Amygdala (tissue), 56 donors: ENCODE measurements at places on chromosomes 11 and 22.
A peak's percentile ranks its signal among the peaks of the same experiment; 100 is the strongest.

DNA sequence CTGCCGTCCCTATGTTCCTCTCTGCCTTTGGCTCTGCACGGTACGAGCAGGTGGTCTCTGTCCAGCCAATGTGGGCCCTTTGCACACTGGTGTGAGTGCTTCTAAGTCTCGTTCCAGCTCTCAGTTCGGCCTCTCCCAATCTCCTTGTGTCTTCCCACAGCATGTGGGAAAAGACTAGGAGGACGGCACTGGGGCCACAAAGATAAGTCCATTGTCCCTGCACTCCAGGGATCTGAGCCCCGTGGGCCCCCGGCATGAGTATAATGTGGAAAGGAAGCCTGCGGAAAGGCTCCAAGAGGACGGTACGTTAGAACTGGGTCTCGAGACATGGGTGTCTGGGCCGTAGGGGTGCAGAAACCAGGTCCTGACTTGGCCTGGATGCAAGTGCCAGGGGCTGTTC, 16.4 kb downstream of the MYEOV start:
- DNase-seq: no peak

- no peak for DNase-seq
Measured at GRCh38 chr22:31289344-31289743, 2.9 kb downstream of the PIK3IP1 start.

DNA sequence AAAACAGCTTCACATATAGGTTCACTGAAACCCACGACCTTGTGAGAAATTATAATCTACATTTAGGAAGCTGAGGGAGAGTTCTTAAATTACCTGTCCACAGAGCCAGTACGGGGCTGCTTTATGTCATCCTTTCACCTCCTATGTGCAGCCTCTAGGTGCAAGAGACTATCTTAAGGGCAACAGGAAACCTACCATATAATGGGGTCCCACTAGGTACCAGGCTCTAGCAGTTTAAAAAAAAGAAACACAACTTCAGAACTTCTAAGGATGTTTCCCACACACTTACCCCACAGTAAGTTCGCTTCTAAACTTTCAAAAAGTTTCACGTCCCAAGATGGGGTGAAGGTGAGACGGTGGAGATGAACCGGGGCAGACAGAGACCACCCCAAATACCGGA, 573 bp downstream of the STK33 start:
- DNase-seq: no peak

DNA sequence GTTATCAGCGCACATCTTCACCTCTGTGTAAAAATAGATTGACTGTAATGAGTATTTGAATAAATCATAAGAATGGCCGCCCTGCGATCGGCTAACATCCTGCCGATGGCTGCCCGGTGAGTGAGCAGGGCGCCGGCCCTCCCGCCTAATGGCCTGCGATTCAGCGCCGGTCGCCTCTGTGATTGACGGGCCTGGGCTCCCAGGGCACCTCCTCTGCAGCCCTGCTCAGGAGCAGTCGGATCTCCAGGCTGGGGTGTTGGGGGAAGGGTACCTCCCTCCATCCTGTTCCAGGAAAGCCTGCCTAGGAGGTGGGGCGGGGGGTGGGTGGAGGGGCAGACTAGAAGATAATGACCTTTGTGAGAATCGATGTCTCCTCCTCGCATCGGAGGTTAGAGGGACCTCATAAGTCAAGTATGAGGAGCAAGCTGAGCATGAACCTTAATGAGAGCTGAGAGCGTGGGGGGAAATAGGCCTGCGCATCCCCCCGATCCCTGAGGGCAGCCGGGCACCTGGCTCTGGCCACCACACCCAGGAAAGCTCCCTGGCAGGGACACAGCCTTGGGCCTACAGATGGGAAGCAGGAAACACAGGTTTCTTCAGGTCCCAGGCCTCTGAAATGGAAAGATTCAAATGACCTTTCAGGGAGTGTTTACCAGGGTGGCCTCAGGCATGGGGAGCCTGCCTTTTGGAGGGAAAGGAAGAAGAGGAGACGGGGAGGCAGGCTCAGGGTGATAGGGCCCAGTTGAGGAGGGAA, 71.7 kb downstream of the PKNOX2 start:
- DNase-seq: no peak

GRCh38 chr11:38680166-38680565, 2082.1 kb upstream of the RAG2 start:
- DNase-seq: no peak

DNA sequence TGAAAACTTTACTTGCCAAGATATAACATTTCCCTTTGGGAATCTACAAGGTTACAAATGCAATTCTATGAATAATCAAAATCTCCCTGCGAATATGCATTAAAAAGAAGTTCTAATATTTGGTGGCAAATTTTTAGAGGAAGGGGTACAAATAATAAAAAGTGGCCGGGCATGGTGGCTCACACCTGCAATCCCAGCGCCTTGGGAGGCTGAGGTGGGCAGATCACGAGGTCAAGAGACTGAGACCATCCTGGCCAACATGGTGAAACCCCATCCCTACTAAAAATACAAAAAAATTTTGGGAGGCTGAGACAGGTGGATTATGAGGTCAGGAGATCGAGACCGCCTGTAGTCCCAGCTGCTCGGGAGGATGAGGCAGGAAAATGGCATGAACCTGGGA, 47.0 kb downstream of the ZNF280B start:
- no peak for DNase-seq

DNA sequence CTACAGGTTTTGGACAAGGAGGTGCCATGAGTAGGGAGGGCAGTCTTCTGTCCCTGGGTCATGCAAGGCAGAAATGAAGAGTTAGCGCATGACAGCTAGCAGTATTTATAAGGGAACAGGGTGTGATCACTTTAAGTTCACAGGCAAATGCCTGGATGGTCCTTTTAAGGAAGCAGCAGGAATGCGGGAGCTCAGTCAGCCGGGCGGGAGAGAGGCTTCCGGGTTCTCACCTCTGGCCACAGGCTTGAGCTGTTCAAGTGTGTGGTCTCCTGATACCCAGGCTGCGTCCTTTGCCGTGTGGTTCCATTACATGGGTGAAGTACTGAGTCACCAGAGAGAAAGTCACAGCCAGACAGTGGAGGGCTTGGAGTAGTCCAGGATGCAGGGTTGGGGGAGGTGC, 105.4 kb downstream of the BCR start:
- no peak for DNase-seq

DNA sequence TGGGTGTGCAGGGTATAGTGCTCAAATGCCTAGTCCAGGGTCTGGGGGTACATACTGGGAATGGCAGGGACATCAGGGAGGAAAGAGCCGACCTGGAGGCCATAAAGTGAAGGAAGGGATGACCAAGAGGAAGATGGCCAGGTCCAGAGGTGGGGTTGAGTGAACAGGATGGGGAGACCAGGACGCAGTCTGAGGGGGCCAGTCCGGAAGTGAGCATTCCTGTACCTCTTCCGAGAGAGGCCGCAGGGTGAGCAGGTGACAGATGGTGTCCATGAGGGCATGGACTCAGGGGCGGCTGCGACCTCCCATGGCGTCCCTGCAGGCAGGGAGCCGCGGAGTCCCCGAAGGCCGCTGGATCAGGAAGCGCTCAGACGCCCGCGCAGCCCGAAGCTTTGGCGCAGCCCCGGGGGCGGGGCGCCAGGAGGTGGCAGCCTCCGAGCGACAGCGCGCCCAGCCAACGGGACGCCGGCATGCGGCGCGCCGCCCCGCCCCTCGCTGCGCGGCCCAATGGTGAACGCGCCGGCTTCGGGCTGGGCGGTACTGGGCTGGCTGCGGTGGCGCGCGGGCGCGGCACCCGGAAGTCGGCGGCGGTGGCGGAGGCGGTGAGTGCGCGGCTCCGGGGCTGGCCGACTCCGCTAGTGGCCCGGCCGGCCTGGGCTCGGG, at the start of gene TANGO2:
TSS of gene TANGO2 (plus strand) at position 578 of the 663 bp plus-strand sequence. CDS start 15,689 bp downstream, outside the sequence.
- DNase-seq: peak; percentile 85

GRCh38 chr11:120205596-120206161, 5.2 kb upstream of the OAF start:
- DNase-seq: no peak

DNA sequence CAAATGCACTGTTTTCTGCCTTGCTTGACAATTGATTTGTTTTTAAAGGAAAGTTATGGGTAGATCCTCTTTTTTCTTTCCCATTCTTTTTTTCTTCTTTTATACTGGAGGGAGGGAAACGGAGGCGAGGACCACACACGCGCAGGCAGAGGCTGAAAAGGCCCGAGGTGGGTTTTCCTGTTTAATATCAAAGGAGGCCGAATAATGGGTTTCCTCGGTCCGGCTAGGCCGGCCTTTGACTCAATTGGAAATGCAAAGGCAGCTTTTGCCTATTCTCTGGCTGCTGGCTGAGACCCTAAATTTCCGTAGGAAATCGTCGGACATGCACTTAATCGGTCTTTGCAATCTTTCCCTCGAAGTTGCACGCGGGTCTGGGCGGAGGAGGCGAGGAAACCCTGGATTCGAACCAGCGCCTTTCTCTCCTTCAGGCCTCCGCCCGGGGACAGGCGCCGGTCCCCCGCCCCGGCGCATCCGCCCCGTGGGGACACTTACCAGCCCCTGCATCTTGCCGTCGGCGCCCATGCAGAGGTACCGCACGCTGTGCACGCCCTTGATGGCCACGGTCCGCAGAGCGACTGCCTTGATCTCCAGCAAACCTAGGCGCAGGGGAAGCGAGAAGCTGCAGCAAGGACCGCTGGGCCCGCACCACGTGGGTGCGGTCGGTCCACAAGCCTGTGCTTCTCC, 911 bp downstream of the FGF19 start:
- no peak for DNase-seq

- DNase-seq: no peak
Measured at GRCh38 chr11:70587075-70587389, 188.7 kb downstream of the CTTN start.

- DNase-seq: no peak
Measured at GRCh38 chr11:35598254-35599125, 19.8 kb upstream of the FJX1 start.

GRCh38 chr11:19966441-19966840, 193.8 kb downstream of the DBX1 start:
- no peak for DNase-seq

DNA sequence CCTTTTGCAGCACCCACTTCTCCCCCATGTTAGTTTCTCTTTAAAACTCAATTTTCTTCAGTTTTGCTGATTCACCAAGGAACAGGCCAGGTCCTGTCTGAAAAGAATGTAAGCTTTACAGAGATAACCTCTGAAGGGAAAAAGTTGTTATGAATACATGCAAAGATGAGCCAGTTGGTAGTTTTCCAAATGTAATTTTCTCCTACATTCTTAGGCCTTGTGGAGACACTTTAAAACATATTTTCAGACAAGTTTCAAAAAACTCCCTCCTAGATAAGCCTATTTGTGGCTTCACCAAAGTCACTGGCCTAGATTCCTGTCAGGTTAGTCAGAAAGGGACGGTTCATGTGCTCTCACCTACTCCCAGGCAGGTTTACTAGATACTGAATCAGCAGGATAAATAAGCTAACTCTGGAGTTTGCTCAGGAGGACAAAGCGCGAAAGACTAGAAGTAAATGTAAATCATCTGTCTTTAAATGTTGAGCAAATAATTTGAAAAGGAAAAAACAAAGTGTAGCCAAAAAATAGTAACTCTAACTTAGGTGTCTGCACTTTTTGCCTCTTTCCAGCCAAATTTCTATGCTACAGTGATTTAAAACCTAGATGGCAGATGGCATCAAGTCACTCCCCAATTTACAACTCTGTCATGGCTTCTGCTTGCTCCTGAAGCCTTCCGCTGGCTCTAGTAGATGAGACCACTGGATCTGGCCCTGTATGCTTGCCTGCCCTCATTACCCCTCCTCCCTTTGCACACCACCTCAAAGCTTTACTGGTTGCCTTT, 4.9 kb upstream of the ATP6V1E1 start:
- DNase-seq: no peak
